Retina (tissue), 1 donor: ENCODE measurements at places on chromosomes 1 and 21.

GRCh38 chr1:227037121-227037520 lies 97.0 kb downstream of the COQ8A start:
- DNase-seq: no peak

DNA sequence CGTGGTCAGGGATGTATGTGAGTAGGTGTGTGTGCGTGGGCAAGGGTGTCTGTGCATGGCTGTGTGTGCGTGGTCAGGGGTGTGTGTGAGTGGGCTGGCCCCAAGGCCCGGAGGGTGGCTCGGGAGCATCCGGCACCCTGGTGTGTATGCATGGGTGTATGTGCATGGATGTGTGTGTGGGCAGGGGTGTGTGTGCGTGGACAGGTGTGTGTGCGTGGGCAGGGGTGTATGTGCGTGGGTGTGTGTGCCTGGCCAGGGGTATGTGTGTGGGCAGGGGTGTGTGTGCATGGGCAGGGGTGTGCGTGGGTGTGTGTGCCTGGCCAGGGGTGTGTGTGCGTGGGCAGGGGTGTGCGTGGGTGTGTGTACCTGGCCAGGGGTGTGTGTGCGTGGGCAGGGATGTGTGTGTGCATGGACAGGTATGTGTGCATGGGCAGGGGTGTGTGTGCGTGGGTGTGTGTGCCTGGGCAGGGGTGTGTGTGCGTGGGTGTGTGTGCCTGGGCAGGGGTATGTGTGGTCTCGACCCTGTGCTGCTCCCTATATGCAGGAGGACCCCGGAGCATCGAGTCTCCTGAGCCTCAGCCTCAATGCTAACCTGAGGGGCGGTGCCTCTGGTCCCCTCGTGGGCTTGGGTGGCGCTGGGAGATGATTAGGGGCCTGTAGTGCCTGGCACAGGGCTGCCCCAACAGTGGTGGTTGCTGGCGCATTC lies 16.3 kb downstream of the ARHGEF16 start:
- DNase-seq: no peak

GRCh38 chr1:56824938-56825337 lies 5.7 kb upstream of the FYB2 start:
- no peak for DNase-seq

DNA sequence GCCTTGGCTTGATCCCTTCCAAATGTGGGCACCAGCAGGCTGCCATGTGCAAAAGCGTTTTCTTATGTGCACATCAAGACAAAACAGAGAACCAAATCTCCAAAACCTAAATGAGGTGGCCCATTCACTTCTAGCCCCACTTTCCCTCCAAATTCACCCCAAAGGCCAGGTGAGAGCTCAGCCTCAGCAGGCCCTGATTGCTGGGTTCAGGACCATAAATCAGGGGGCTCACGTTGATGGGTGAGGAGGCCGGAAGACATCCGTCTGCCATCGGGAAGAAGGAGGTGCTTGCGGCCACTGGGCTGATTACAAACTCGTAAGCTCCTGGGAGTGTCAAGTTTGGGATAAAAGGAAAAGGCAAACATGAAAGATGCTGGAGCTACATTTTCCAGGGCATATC lies 86.7 kb upstream of the CLDN14 start:
- no peak for DNase-seq

DNA sequence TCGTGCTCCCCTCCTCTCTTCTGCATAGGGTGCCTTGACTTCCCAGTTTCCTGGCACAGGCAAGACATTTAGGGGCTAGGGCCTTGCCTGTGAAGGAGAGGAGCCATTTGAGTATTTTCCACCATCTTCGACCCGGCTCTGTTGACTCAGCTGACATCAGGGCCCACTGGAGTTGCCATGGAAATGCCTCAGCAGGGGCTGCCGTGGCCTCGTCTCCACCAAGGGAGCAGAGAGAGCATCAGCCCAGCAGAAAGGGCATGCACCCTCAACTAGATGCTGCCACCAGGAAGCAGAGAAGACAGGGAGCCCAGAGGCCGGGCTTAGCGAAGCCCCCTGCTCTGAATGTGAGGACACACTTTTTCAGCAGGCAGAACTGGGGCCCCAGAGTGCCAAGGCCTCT lies 101.9 kb upstream of the ACTL8 start:
- no peak for DNase-seq

DNA sequence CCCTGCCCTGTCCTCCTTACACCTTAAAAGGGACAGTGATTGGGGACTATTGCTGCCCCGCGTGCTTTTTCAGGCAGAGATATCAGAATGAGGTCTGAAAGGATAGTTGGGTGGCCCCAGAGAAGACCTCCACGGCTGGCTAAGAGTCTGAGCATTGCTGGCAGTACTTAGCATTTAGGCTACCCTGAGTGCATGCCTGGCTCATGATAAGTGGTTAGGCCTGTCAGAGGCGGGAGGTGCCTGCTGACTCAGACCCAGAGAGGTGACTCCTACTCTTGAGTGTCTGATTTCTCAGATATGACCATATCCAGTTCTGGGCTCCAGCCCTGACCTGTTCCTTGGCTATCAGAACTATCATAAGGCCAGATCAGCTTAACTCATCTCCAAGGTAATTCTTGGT lies 213.7 kb downstream of the PBX1 start:
- DNase-seq: no peak

DNA sequence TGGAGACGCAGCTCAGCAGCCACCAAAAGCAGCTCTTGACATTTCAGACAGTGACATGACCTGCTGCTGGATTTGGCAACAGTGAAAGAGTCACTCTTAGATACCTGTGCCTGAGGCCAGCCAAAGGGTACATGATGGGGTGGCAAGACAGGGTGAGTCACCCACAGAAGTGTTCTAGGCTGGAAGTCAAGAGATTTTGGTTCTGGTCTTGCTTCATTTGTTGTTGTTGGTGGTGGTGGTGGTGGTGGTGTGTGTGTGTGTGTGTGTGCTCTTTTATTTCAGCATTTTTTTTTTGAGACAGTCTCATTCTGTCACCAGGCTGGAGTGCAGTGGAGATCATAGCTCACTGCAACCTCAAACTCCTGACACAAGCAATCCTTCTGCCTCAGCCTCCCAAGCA lies 25.8 kb downstream of the SHISAL2A start:
- DNase-seq: no peak

DNA sequence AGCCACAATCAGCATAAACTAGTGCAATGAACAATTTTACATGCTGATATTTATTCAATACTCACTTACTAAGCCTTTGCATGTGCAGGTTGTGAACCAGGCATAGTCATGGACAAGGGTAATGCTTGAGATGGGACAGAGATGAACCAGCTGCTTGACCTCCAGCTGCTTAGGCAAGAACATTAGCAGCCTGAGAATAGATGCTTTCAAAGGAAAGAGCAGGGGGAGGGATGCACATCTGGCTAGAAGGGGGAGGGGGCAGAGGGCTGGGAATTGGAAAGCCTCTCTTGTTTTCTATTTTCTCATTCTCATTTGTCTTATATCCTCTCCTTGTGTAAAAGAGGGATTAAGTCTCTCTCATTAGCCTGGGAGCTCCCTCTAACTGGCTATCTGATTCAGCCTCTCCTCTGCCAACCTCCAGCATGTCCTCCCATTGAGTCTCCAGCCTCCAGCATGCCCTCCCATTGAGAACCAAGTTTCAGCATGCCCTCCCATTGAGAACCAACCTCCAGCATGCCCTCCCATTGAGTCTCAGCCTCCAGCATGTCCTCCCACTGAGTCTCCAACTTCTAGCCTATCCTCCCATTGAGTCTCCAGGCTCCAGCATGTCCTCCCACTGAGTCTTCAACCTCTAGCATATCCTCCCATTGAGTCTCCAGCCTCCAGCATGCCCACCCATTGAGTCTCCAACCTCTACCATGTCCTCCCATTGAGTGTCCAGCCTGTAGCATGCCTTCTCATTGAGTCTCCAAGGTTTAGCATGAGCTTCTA lies 38.4 kb upstream of the TRABD2B start:
- no peak for DNase-seq

DNA sequence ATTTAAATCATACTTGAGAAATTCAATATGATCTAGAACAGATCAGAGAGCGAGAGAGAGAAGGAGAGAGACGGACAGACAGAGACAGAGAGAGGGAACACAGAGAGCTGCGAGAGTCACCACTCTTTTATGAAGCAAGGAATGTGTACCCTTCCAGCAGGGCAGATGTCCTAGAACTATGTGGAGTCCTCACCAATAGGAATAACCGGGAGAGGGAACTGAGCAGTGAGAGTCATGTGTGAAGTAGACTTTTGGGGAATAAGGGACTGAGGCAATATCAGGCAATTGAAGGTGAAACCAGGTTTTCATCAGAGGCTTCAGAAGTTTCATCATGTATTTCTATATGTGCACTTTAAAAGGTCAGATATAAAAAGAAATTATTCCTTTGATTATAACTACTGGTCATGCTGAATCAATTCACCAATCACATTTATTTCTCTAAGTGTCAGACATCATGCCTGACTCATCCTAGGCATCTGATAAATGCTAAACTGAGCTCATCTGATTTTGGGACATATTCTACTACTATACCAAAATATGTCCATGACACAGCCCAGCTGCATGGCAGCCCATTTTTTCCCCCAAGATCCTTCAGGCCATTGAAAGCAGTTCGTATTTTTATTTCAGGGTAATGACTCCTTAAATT lies 22.4 kb downstream of the VTCN1 start:
- no peak for DNase-seq

DNA sequence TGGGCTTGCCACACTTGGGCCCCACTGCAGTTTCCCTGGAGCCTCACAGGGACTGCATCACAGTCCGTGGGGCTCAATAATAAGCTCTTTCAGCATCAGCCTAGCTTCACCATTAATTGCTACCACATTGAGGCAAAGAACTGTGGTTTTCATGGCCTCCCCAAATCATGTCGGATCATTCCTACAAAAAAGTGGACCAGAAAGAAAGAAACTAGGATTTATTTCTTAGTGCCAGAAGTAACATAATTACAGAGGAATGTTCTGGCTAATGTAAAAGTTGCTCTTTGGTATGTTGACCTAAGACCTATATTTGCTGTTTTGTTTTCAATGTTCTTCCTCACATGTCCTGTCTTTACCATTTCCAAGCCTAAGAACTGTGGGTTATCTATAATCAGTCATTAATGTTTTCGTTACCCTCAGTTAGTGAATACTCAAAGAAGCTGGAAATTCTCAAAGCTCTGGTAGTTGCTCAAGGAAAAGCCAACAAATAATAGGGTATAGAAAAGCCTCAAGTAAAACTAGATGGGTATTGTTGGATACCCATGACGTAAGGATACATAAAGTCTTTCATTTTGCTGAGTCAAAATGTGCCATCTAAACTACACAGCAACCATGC lies 173.9 kb downstream of the LTN1 start:
- DNase-seq: no peak

GRCh38 chr1:176691251-176692228 lies 228.6 kb downstream of the PAPPA2 start:
- DNase-seq: peak; percentile 74

- no peak for DNase-seq
Measured at GRCh38 chr1:22323846-22324504, 127.7 kb upstream of the ZBTB40 start.

DNA sequence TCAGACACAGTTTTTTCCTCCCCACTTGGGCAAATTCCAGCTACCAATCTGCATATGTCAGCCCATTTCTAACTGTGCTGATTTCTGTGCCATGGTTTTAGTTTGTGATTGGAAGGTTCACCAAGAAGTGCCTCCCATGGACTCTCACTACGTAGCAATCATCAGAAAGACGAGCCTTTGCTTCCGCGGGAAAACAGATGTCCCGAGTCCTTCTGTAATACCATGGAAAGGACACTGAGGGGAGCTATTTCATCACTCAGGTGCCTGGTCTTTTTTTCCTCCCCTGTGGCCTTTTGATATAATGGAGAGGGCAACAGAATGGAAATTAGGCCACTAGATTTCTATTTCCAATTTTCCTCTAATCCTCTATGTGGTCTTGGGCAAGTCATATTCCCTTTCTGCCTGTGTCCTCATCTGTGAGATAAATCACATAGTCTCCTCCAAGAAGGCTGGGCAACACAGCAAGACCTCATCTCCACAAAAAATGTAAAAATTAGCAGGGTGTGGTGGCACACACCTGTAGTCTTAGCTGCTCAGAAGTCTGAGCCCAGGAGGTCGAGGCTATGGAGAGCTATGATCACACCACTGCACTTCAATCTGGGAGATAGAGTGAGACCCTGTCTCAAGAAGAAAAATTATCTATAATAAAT lies 24.8 kb downstream of the LEMD1 start:
- peak; percentile 71 for DNase-seq

DNA sequence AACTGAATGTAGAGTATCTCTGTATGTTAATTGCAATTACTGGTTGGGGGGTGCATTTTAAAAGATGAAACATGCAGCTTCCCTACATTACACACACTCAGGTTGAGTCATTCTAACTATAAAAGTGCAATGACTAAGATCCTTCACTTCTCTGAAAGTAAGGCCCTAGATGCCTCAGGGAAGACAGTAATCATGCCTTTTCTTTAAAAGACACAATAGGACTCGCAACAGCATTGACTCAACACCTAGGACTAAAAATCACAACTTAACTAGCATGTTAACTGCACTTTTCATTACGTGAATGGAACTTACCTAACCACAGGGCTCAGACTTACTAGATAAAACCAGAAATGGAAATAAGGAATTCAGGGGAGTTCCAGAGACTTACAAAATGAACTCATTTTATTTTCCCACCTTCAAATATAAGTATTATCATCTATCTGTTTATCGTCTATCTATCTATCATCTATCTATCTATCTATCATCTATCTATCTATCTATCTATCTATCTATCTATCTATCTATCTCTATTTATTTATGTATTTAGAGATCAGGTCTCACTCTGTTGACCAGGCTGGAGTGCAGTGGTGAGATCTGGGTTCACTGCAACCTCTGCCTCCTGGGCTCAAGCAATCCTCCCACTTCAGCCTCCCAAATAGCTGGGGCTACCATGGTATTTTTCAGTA lies 47.8 kb downstream of the CHML start:
- no peak for DNase-seq

GRCh38 chr1:9422321-9422720 lies 116.9 kb upstream of the SLC25A33 start:
- DNase-seq: no peak

DNA sequence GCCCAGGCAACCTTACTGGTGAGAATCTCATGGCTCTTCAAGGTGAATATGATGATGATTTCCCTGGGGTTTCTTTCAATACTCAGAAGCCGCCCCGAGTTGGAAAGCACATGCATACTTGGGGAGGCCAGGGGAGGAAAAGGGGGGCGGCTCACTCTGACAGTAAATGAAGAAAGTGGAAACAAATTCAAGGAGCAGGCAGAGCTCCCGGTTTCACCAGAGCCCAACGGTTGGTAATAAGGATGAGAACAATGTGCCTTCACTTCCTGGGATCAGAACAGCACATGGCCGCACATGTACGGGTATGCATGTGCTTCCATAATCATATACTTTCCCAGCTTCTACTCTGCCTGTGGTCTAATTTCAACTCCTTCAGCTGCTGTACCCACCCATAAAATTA lies 3.8 kb upstream of the ARHGEF2 start:
- no peak for DNase-seq

- DNase-seq: no peak
Measured at GRCh38 chr1:42418516-42418915, 37.3 kb downstream of the ZMYND12 start.

GRCh38 chr1:115056395-115056798 lies 26.8 kb downstream of the TSHB start:
- peak; percentile 70 for DNase-seq

- DNase-seq: no peak
Measured at GRCh38 chr1:182015360-182015759, 46.2 kb downstream of the ZNF648 start.
